ENCODE measurements at places on chromosomes 6 and 20.
A peak's percentile ranks its signal among the peaks of the same experiment; 100 is the strongest.

DNA sequence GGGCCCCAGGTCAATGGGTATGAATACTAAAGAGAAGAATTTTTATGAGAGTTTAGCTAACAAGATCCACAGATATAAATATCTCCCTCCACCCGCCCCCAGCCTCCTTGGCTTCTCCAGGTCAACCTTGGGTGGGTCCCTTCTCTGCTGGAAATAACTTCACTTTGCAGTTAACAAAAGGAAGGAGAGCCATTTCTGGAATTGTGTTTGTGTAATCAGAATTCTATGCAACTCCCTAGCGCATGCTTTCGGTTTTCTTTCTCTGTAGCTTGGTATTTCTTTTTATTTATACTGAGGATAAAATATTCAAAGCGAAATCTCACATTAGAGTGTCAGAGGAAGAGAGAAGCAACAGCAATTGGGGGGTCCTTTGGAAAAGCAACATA is 27.1 kb downstream of the RIPOR2 start:
- no peak for DNase-seq

GRCh38 chr6:161103475-161103874 is 111.9 kb downstream of the MAP3K4 start:
- DNase-seq: no peak

DNA sequence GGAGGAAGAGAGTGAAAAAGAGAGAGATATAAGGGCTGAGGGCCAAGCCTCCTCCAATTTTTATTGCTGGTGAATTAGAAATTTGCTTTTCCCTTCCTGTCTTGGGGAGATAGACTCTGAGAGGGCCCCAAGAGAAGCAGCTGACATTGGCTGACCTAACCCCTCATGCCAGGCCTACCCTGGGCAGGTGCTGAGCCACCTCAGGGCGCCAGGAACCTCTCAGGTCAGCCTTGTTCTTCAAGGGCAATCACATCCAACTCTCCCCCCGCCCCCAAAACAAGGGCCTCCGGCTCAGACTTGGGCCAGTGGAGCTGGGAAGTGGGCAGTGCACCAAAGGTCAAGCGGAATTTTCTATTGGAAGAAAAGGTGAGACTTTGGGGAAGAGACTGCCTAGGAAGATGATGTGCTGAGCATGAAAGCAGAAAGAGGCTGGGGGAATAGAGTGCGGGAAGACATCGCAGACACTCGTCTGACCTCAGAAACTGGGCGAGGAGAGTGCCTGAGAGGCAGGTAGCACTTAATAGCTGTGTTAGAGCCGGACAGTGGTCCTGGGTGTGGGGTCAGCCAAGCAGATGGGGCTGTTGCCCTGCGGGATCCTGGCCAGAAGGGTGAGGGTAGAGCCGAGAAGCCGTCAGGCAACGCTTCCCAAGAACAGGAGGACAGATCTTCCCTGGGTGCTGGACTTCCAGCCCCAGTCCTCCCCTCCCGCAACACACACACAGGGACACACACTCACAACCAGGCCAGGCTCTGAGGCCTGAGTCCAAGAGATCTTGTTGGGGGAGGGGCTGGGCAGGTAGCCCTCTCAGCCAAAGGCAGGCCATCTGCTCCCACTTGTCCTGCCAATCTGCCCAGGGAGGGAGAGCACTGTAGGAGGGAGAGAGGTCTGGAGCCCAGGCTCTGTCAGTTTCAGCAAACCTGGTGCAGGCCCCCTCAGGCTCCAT is 3.7 kb upstream of the FASTKD5 start:
- DNase-seq: no peak

DNA sequence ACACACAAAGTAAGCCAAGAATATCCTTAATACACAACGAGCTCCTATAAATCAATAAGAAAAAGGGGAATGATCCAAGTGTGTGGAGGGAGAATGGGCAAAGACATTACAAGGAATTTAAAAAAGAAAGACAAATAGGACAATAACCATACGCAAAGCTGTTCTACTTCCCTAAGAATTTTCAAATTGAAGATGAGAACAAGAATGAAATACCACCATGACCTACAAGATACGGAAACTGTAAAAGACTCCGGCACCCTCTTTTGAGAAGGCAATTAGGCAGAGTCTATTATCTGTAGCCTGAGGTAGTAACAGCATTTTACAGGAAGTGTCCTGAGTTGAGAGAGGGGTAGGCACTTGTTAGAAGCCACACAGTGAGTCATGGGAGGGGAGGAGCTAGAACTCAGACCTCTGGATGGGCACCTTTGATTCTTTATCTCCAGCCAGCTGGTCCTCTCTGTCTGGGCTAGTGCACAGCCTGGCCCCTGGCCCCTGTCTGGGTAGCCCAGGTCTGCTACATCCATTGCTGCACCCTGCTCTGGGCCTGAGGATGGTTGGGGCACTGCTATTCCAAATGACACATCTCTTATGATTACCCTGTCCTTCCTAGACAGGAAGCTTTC is 15.3 kb downstream of the RSPO4 start:
- DNase-seq: no peak

- DNase-seq: no peak
Observed at GRCh38 chr20:36483209-36483918, 58.0 kb upstream of the MYL9 start.

DNA sequence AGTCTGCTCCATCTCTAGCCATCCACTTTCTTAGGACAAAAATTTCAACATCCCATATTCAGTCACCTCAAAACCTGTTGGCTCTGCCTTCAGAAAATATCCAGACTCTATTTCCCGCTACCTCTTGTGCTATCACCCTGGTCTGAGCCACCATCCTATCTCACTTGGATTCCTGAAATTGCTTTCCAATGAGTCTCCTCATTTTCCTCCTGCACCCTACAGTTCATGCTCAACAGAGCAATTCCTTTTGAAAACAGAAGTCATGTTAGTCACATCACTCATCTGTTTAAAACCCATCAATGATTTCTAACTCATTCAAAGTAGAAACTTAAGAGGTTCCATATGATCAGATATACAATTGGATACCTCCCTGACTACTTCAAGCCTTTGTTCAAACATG is 229.9 kb downstream of the ADGRG6 start:
- DNase-seq: no peak

- DNase-seq: no peak
Observed at GRCh38 chr6:50141100-50141499, 91.4 kb upstream of the DEFB112 start.

GRCh38 chr6:17983730-17984129 is 3.7 kb downstream of the KIF13A start:
- DNase-seq: no peak

GRCh38 chr6:151813858-151814257 is 6.4 kb downstream of the ESR1 start:
- no peak for DNase-seq

DNA sequence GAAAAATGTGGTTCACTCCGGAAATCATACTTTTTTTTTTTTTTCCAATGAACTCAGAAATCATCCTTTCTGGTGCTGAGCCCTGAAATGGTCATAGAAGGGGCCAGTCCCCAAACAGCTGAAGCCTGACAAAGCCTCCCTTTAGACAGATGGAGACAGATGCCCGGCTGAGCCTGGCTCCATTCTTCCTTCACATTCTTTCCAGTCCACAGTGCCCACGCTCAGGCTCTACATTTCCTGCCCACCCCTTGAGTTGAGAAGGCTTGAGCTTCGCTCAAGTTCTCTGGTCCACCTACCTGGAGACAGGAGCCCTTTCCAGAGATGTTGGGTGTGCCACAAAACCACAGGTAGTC is 41.2 kb downstream of the KCNK5 start:
- DNase-seq: no peak

GRCh38 chr20:58995461-58996225 is 11.4 kb downstream of the CTSZ start:
- no peak for DNase-seq

GRCh38 chr6:44342489-44342888 is at the start of gene SPATS1:
Gene SPATS1 (plus strand): TSS chr6:44342650. CDS start chr6:44343096, 446 bp downstream.
- DNase-seq: peak; percentile 27

DNA sequence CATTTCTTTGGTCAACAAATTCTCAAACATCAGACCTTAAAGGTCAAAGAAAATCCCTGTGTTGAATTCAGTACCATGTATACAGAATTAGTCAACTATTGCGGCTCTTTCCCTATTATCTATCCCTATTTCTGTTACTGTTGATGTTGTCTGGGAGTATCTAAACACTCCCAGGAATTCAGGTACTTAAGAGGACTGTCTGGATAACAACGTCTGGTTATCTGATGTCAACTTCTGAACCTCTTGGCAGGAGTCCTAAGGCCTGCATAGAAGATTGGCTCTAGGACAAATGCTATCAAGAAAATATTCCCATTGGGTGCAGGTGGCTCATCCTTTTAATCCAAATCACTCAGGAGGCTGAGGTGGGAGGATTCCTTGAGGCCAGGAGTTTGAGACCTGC is 255.6 kb downstream of the KHDC1L start:
- no peak for DNase-seq

DNA sequence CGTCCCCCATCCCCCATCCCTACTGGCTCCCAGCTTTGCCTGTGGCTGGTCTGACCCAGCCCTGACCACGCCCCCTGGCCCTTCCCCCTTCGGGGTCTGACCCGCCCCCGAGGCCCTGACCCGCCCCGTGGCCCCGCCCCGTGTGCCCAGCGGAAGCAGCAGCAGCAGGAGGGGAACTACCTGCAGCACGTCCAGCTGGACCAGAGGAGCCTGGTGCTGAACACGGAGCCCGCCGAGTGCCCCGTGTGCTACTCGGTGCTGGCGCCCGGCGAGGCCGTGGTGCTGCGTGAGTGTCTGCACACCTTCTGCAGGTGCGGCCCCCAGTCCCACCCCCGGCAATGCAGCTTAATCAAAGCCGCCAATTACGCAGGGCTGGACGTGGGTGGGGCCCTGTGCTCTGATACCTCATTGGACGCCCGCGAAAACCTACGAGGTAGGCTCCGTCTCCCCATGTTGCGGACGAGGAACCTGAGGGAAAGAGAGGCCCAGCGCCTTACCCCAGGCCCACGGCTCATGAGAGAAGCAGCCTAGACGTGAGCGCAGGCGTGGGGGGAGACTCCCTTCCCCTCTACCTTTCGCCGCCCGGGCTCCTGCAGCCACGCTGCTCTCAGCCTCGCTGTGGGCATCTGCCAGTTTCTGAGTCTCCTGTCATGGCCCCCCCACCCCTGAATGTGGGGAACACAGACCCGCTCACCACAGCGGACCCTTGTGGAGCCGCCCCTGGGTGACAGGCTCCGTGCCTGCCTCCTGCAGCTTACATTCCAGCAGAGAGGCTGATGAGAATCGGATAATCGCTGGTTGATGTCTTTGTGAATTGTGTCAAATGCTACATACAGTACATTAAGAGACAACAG is 12.8 kb downstream of the RBCK1 start:
- DNase-seq: peak; percentile 53

- no peak for DNase-seq
Observed at GRCh38 chr20:45343532-45344167, 4.6 kb downstream of the SDC4 start.

- no peak for DNase-seq
Observed at GRCh38 chr20:9177278-9177677, 108.4 kb downstream of the PLCB4 start.

DNA sequence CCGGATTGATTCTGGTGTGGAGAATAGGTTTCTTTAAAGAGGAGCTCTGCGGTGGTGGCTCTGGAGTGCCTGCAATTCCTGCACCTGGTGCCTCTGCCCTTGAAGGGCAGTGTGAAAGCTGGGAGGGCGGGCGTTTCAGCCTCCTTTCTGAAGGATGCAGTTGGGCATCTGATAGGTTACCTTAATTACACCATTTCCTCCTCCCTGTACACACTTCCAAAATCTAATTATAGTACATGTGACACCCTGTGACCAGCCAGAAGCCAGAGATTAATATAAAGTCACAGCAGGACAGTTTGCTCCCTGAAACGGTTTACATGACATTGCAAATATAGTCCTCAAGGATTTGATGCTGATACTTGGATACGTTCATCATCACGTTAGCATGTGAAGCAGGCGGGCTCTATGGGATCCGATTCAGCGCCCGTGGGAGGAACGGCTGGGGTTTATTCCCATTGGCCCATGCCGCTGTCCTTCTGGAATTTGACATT is 548.2 kb downstream of the QKI start:
- DNase-seq: no peak

DNA sequence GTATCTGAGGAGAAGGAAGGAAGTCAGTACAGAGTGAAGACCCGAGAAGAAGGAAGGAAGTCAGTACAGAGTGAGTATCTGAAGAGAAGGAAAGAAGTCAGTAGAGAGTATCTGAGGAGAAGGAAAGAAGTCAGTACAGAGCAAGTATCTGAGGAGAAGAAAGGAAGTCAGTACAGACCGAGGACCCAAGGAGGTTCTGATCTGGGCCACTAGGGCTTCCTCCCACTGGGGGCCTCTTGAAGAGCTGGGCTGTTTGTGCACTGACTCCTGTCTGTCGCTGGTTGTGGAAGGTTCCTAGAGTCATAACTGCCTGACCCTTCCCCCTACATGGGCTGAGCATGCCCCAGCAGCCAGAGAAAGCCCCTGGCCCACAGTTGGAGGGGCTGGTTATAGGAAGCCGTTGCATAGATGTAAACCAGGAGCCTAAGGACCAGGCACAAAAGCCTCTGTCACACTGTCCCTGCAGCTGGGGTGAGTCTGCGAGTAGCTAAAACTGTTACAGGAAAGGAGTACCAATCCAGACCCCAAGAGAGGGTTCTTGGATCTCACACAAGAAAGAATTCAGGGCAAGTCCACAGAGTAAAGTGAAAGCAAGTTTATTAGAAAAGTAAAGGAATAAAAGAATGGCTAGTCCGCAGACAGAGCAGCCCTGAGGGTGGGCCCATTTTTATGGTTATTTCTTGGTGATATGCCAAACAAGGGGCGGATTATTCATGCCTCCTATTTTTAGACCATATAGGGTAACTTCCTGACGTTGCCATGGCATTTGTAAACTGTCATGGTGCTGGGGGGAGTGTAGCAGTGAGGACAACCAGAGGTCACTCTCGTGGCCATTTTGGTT is 395.9 kb downstream of the PREX1 start:
- DNase-seq: no peak

All from stimulated activated CD8-positive, alpha-beta memory T cell treated with anti-CD3 and anti-CD28 coated beads, Interleukin-4, amount 100 ng/mL, for 48 hours (primary cell).